ENCODE measurements at places on chromosomes 4 and X.
A peak's percentile ranks its signal among the peaks of the same experiment; 100 is the strongest.

GRCh38 chrX:30751497-30751896 is 98.3 kb downstream of the GK start:
- no peak for DNase-seq

DNA sequence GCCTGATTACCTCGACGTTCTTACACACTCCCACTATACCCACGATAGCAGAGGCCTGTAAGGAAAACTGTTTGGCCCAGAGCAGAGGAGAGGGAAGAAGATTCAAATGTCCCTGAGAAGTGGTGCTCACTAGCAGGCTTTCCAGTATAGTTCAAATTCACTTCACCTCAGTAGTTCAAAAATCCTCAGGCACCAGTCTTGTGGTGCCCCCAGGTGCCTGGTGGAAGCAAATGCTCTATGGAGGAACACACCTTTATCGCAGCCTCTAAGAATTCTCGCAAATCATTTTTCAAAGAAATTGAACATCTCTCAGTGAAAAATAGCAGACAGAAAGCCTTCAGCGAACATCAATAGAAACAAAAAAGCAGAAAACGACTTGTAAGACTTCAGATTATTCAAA is 12.2 kb upstream of the MTMR1 start:
- DNase-seq = no peak

- no peak for DNase-seq
Measured at GRCh38 chr4:152081024-152081423, 320.2 kb upstream of the GATB start.

- no peak for DNase-seq
Measured at GRCh38 chr4:18934197-18934596, 912.6 kb upstream of the LCORL start.

DNA sequence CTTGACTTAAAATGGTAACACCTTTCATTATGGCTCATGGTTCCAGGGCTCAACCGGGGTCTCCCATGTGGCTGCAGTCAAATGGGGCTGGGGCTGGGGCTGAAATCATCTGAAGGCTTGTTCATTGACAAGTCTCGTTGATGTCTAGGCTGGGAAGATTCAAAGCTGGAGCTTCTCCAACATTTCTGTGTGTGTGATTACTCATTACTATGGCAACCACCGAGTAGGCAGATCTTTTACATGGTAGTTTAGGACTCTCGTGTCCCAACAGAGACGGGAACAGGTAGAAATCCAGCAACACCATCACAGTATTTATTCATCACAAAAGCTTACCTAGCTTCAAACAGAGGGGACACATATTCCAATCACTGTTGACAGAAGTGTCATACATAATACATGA is 7.8 kb downstream of the YTHDC1 start:
- DNase-seq = no peak

- no peak for DNase-seq
Measured at GRCh38 chrX:140132937-140133336, 167.6 kb upstream of the CXorf66 start.

GRCh38 chr4:53477038-53477565 is 99.7 kb downstream of the FIP1L1 start:
- no peak for DNase-seq

DNA sequence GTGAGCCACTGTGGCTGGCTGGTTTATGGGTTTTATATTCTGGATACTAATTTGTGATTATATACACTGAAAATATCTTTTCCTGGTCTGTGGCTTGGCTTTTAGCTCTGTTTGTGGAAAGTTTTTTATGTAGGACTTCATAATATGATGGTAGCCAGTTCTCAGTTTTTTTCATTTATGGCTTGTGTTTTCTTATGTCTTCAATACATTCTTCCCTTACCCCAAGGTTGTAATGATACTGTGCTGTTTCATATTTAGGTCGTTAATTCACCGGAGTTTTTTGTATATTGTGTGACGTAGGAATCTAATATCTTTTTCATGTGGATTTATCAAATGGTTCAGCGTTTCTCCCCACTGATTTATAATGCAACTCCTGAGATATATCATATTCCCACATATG is 6.6 kb downstream of the ZFX start:
- DNase-seq = no peak

GRCh38 chr4:13081830-13082229 is 402.3 kb downstream of the RAB28 start:
- DNase-seq = no peak

DNA sequence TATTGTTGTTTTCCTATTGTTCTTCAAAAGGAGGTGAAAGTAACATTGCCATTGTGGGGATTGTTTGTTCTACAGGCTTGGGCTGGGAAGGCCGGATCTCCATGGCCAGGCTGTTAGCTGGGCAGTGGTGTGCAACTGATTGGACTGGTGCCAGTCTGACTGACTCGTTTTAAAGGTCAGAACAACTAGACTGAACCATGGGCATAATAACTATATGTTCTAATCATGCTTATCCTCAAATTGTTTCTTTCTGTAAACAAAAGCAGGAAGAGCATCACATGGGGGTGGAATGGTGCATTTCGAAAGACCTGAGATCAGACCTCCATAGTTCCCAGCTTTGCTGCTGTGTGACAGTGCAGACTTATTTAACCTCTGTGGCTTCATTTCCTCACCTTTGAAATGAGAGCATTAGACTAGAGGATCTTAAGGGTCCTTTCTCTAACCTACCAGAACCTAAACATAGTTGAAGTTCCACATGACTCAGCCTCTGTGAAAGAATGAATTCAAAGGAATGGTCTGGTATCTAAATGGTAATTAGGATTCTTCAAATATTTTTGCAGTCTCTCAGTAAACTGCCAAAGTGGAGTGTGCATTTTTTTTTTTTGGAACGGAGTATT is 66.7 kb upstream of the PGRMC2 start:
- no peak for DNase-seq

DNA sequence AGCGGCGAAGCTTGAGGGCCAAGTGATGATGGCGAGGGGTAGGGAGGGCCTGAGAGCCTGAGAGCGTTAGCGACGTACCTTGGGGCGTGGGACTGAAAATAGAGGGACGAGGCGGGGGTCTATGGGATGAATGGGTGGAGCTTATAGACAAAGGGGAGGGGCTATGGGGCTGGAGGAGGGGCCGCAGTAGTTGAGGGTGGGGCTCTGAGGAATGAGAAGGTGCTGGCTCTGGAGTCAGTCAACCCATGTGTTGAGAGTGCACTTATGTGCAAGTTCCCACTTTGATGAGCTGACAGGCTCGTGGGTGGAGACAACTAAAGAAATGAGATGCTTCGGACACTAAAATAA is 488 bp downstream of the TBC1D25 start:
- DNase-seq = peak; percentile 52

GRCh38 chr4:80388284-80388607 is 52.7 kb downstream of the CFAP299 start:
- DNase-seq = no peak

DNA sequence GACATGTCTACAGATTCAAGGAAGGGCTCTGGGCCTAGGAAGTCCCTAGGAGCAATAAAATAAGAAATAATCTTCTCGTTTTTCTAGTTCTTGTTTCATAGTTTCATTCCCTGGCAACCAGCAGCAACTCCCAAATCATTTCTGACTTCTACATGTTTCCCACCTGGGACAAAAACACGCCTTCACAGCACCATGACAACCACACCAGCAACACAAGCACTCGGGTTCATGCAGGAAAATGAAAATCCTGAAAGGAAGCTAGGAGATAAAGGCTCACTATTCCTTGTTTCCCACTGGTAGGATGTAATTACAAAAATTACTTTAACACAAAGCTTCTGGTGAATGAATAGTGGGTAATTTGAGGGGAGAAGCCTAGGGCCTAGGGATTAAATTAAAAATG is 158.9 kb downstream of the ADAMTS3 start:
- no peak for DNase-seq

- DNase-seq = no peak
Measured at GRCh38 chrX:74179071-74179470, 124.9 kb upstream of the ZCCHC13 start.

DNA sequence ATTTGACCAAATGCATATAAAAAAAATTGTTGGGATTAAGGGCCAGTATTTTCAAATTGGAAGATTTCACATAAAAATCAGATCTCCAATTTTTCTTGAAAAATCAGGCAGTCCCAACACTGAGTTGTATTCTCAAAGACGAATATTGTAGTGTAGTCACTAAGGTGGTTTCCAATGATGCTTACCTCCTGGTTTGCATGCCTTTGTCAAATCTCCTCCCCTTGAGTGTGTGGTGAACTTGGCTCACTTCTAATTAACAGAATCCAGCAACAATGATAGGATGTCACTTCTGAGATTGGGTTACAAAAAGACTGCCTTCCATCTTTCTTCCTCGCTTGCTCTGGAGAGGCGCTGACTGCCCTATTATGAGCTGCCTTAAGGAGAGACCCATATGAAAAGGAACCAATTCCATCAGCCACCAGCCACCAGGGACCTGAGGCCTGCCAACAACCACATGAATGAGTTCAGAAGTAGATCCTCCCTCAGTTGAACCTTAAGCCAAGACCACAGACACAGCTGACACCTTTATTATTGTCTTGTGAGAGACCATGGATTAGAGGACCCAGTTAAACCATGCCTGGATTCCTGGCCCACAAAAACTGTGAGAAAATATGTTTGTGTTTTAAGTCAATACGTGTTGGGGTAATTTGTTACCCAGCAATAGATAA is 31.2 kb upstream of the TSPAN5 start:
- DNase-seq = no peak

GRCh38 chrX:2547736-2548135 is 47.0 kb upstream of the DHRSX start:
- no peak for DNase-seq

GRCh38 chrX:135000516-135000915 is 9.7 kb downstream of the SMIM10 start:
- DNase-seq = no peak

GRCh38 chr4:16021804-16022560 is 59.0 kb upstream of the FGFBP2 start:
- no peak for DNase-seq

GRCh38 chr4:16669036-16669435 is 229.4 kb downstream of the LDB2 start:
- DNase-seq = no peak

DNA sequence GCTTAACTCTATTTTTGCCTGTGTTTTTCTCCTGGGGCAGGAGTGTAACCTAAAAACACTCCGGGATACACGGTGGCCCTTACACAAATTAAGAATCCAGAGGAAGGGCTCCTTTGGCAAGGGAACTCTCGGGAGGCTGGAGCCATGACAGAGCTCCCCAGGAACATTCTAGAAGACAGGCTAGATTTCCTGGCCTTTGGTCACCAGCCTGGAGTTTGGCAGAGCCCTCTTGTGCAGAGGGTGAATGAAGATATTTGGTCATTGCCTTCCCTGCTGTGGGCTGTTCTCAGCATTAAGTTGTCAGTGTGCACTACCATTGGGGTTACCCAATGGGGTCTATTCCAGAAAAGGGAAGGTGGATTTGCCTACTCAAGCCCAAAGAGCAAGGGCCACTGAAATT is 53.8 kb upstream of the LNX1 start:
- no peak for DNase-seq

GRCh38 chr4:125484912-125485311 is 170.2 kb downstream of the FAT4 start:
- DNase-seq = no peak

GRCh38 chr4:65597697-65598096 is 72.6 kb downstream of the EPHA5 start:
- DNase-seq = no peak

DNA sequence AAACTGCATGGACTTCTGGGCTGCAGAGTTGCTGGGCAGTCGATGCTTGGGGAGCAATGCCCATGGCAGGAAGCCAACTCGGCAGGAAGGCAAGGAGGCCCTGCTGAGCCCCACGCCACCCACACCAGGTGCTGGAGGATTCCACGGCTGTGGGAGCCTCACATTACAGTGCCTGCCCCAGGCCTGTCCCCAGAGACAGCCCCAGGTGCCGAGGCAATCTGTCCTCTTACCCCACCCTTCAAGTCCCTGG is 53.9 kb downstream of the HMX1 start:
- DNase-seq = no peak

- no peak for DNase-seq
Measured at GRCh38 chr4:3765271-3766035, 732 bp upstream of the ADRA2C start.

GRCh38 chr4:128573781-128574508 is 235.6 kb upstream of the JADE1 start:
- DNase-seq = no peak

DNA sequence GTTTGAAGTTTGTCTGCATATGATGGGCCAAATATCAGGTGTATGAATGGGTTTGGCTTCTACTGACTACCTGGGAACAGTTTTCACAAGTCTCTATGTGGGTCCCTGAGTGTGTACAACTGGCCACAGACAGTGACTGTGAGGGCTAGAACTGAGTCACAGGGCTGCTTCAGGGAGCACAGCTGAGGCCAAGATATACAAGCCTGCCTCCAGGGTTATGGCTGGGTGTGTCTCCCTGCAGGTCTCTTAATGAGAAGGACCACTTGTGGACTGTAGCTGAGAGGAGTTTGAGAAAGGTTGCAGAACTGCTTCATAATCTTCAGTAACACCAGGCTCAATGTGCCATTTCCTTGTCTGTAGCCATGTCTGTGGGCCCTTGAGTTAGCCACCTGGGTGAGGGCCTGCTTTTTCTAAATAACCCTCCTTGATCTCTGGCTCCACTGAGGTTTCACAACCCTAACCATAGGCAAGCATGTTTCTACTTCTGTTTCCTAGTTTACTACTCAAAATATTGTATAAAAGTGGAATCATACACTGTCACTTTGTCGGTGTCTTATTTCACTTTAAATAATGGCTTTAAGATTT is 81.3 kb downstream of the ZNF732 start:
- no peak for DNase-seq

DNA sequence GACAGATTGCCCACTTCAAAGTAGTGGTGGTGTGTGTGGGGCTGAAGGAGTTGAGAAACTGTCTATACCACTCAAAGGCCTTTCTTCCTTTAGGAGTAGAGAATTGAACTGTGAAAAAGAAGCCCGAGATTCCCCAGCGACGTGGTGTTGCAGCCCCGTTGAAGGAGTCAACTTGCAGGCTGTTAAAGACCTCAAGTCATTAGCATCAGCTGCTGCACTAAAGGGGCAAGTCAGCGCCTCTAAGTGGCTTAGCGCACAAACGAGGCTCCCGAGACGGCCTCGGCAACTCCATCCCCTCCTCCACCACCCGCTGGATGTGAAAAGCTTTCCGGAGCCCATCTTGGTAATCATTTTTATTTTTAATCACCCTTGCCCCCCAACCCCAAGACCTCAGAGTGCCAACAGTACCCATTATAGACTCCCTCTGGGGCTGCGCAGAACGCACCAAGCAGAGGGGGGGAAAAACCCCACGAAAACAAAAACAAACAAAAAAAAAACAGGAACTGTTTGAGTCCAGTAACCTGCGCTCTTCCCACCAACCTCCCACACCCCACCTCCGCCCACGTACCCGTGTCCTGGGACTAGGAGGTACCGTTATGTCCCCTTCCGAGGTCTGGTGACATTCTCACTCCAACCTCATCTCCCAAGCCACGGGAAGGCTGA is 913 bp upstream of the PRDM8 start:
- peak; percentile 39 for DNase-seq

DNA sequence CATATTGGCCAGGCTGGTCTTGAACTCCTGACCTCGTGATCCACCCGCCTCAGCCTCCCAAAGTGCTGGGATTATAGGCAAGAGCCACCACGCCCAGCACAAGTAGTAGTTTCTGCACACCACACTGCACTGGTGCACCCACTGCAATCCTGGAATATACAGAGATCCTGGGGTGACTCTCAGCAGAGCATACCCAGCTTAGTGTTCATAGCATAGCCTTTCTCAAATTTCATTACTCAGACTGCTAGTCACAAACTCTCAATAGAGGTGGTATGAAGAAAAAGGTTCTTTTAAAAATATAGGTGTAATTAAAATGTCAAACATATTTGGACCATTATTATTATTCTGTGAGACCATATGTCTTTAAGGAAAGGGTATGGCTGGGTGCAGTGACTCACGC is 6.2 kb upstream of the ARHGAP10 start:
- DNase-seq = no peak
